ENCODE measurements at places on chromosomes 6 and 20. TPM values are rescaled to one million over a fixed set of nuclear protein-coding genes. Genes with fewer than 3 reads are reported as not detected.

Gene EEF1A2
- 153 TPM for total RNA-seq

Gene RAB44
- total RNA-seq, result 0.03 TPM

Gene RPRD1B
- 28.3 TPM for total RNA-seq

Gene RNF39
- total RNA-seq, result 0.05 TPM
